ENCODE measurements at places on chromosomes 11 and 22.

- DNase-seq, result no peak
Measured at GRCh38 chr11:46330563-46331281, 16.5 kb upstream of the DGKZ start.

- DNase-seq, result no peak
Measured at GRCh38 chr11:1842149-1843097, 3.6 kb downstream of the TNNI2 start.

- DNase-seq, result no peak
Measured at GRCh38 chr11:107593951-107594350, 3.0 kb downstream of the ELMOD1 start.

DNA sequence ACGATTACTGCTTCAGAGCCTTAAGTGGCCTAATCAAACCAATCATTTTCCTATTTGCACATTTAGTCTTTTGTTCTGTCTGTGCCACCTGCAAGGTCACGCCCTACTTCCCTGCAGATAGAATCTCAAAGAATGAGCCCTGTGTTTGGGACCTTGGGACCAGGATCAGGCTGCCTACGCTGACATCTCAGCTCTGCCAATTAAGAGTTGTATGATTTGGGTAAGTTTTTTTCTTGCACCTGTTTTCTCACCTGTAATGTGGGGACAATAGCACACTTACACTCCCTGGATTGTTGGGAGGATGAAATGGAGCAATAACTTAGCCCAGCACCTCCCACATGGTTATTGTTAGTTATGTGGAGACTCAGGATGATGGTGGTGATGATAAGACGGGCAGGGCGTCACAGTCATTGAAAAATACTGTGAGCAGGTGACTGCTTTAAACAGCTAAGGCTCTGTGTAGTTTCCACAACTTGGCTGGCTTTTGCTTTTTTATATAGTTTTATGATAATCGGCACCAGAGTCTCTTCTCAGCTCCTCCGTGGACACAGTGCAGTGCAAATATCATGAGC is 155.0 kb downstream of the ADAMTS15 start:
- DNase-seq, result no peak

DNA sequence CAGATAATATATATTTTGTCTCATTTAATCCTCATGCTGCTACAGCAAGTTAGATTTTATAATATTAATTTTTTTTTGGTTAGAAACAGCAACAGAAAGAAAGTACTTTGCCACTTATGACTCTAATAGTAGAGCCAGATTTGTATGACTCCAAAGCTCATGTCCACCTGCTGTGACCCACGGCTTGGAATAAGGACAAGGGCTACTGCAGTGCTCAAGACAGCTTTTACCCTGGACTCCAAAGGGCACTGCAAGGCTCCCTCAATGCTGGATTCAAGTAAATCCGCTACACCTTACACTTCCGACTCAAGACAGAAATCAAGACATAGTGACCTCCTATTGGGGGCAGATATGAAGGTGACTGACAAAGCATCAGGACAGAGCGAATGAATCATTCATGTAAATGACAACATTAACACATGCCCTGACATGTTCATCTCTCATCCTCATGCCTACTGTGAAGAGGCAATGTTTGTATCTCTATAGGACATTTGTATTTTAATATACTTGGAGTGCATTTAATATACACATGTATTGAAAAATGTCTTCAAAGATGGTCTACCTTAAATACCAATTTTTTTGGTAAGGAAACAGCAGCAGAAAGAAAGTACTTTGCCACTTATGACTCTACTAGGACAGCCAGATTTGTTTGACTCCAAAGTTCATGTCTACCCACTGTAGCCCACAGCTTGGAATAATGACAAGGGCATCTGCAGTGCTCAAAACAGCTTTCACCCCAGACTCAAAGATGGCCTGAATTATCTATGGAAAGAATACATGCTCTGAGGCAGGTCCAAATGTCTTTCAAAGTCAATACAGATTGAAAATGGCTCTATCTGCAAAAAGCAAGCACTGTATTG is 375.6 kb upstream of the CCDC90B start:
- no peak for DNase-seq

GRCh38 chr22:27585141-27585540 is 216.4 kb downstream of the MN1 start:
- no peak for DNase-seq

- DNase-seq, result peak; percentile 74
Measured at GRCh38 chr11:119316016-119316728, 758 bp downstream of the MCAM start.

DNA sequence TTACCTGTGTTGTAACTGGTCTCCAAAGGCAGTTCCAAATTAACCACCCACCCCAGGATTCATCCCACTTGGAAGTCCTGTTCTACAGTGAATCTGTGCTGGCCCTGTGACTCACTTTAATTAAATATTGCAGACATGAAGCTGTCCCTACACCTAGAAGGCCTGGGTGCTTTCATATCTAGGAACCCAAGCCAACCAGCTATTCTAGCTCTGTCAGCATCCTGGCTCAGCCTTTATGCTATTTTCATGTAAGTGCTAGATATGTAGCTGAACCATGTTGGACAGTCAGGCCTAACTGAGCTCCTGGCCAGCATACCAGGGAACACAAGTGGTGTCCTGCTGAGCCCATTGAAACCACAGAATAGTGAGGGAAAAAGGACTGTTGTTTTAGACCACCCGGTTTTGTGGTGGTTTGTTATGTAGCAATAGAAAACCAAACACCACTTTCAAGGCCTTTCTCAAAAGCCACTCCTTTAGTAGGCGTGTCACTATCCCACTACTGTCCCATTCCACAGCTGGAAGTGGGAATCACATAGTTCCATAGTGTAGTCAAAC is 30.3 kb downstream of the CNTF start:
- DNase-seq, result no peak

DNA sequence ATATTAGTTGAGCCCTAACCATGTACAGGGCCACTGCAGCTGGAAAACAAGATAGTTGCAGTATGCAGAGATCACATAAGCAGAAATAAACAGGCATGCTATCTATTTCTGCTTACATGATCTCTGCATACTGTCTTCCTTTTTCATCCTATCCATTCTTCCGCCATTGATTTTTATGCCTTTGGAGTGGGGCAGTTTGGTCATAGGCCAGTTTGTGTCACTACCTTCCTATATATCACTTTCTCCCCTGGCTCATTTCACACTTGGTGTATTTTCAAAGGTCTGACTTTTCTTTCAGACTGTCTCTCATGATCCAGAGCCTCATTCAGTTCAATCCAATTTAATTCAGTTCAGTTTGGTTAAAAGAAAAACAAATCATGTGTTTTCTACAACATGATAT is 829.6 kb downstream of the KCNA4 start:
- no peak for DNase-seq

DNA sequence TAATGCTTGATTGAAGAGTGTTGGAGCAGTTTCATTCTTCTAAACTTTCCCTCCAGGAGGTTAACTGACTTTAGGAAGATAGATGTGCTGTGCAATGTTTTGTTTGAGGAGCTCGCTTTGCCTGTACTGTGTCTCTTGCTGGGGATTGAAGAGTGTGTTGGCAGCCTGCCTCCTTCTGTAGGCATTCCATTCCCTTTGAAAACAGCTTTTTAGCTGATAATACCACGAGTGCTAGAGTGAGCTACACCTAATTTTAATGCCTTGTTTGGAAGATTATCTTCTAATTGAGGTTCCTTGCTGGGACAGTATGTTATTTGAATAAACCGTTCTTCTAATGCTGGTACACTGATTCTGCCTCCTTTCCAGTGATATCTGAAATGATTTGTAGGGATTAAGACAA is 7.2 kb downstream of the DDX10 start:
- DNase-seq, result no peak

DNA sequence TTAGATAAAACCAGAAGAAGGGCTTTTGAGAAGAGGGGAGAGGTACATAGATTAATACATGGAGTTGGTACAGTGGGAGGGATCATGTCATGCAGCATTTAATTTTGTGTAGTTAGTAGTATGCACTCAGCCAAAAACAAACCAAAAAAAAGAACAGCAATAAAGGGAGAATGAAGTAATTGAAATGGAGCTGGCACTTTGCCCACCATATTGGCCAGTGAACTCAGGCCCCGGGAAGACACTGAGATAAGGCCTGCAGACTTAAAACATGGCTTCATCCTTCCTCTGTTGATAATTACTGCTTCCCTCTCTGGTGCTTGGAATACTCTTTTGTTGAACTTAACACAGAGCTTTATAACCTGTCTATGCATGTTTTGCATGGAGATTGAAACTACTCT is 3.1 kb downstream of the PANX1 start:
- DNase-seq, result peak; percentile 69

DNA sequence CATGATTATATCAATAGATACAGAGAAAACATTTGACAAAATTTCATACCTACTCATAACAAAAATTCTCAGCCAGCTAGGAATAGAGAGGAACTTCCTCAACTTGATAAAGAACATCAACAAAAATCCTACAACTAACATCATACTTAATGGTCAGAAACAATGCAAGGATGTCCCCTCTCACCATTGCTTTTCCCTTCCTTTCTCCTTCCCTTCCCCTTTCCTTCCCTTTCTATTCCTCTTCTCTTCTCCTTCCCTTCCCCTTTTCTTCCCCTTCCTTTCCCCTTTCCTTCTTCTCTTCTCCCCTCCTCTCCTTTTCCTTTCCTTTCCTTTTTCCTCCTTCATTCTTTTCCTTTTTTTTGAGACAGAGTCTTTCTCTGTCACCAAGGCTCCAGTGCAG is 418.3 kb upstream of the B3GAT1 start:
- DNase-seq, result no peak

- DNase-seq, result no peak
Measured at GRCh38 chr11:876545-876944, 33.9 kb downstream of the TSPAN4 start.

GRCh38 chr11:116946414-116946813 is 109.0 kb upstream of the APOA1 start:
- no peak for DNase-seq

DNA sequence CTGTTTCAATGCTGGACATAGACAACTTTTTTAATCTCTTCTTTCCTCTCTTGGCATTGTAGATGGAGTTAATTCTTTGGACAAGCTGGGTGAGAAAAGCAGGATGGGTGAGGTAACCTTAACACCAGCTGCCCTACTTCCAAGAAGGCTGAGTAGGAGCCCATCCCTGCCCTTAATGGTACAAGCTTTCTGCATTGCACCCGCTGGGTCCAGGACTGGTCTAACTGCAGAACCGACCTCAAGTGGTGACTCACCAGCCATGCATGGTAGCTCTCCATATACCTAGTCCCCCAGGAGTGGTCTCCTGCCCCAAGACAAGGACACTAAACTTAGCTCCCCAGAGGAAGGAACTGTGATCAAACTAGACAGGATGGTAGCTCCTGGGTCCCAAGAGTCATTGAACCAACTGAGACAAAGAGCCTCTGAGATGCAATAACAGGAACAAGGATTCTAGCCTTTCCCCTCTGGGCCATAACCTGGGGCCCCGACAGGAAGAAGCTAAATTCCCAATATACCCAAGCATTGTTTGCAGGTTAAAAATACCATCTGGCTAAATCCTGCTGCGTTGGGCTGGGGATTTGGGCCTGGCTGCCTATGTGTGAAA is 32.1 kb downstream of the RPL27A start:
- DNase-seq, result no peak

DNA sequence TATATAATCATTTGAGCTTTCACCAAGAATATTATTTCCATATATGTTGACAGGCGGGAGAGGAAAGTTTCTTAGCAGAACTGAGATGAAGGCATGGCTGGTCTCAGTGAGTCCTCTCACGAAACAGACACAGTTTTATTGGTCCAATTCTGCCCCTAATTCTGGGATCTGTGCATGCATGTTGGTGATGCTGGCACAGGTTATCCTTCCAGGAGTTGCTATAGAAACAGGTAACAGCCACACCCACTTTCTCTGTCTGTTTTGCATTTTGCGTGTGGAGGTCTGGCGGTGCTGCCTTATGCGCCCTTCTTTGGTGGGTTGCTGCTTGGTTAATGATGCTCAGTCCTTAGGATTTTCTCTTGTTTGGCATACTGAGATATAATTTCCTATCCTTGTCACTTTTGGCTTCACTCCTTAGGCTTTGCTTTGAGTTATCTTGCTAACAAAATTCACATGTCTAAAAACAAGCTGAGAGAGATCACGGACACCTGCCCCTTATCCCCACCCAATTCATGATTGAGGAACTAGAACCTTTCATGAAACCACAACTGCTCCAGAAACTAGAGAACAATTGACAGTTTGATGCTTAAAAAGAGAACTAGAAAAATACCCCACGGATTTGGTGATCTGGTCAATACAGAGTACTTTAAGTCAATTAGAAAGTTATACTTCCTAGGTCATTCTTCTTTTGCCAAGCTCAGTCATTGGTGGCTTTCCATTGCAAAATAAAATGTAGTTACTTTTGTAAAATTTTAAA is 189.3 kb downstream of the FAT3 start:
- DNase-seq, result no peak

DNA sequence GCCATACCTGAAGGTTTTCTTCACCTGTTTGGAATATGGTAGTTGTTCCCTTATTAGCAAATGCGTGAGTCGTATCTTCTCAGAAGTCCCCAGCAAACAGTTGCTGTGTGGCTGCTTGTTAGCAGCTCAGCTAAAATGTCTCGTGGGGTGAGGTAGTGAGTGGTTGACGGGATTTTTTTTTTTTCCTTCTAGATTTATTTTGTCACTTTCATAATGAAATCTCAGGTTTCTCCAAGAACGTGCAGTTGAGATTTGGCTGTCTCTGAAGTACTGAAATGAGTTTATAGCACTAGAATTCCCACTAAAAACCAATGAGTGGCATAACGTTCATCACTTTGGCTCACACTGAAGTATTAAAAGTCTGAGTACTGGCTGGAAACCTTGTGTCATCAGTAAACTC is 16.8 kb downstream of the RCN1 start:
- DNase-seq, result no peak

DNA sequence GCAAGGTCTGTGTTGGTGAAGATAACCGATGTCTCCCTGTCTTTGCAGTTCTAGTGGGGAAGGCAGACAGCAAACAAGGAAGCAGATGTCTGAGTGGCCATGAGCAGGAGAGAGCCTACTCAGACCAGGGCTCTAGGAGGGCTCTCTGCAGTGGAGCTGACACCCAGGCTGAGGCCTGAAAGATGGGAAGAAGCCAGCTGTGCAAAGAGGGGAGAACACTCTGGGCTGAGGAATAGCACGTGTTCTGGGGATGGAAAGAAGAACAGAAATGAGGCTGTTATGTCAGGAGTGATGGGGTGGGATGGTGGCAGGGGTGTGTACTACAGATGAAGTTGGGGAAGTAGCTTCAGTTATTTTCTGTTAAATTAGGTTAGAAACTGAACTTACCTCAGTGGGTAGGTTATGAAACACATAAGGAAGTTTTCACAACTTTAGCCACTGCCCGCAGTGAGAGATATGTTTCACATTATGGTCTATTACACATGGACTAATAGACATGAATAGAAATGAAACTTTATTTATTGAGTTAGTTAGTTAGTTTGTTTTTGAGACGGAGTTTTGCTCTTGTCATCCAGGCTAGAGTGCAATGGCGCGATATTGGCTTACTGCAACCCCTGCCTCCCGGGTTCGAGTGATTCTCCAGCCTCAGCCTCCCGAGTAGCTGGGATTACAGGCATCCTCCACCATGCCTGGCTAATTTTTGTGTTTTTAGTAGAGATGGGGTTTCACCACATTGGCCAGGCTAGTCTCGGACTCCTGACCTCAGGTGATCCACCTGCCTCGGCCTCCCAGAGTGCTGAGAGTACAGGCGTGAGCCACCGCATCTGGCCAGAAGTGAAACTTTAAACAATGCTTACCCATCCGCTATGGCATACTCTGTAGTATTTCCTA is 7.8 kb downstream of the DCPS start:
- DNase-seq, result no peak
